Astrocyte of the hippocampus (primary cell): ENCODE measurements at places on chromosomes 4 and X.

- DNase-seq: no peak
Measured at GRCh38 chrX:103092942-103093341, at the start of gene NXF3. Gene NXF3, minus strand, starts transcription at chrX:103093143. Its CDS starts 120 bp downstream, at chrX:103093023.

- no peak for DNase-seq
Measured at GRCh38 chrX:110282922-110283321, 35.0 kb downstream of the AMMECR1 start.

DNA sequence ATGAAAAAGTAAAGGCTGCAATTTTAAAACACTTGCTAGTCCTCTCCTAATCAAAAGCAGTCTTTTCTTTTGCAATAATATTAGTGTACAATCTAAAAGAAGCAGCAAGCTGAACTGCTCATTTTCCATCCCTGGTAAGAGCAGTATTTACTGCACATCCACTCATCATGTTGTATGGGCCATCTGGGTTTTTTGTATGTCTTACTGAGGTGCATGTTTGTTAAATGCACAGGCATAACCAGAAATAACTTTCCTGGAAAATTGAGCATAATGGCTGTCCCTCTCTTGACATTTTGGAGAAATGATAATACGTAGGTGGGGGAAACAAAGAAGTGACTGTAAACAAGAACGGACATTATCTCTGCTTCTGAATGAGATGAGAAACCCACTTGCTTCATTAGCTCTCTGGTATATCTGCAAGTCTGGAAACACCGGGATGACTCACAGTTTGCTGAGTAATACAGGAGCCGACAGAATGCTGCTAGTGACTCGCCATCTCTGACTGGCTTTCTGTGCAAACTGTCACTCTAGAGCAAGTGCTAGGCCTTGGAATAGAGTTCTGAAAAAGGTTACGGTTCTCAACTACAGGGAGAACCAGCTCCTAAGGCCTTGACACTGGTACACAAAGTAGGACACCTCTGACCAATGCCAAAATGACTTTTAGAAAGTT lies 85.7 kb upstream of the MTM1 start:
- DNase-seq: peak; percentile 74

DNA sequence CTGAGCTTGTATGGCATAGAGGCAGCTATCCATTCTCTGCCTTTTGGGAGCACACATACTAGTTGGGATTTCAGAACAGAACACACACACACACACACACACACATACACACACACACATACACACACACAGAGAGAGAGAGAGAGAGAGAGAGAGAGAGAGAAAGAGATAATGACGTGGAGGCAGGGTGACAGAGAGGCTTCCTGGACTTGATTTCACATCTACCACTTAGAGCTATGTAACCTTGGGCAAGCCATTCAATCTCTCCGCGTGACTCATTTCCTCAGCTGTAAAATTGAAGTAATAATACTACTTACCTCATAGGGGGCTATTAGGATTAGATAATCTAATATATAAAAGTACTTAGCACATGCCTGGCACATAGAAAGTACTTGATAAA lies 12.3 kb upstream of the GRIA3 start:
- no peak for DNase-seq

DNA sequence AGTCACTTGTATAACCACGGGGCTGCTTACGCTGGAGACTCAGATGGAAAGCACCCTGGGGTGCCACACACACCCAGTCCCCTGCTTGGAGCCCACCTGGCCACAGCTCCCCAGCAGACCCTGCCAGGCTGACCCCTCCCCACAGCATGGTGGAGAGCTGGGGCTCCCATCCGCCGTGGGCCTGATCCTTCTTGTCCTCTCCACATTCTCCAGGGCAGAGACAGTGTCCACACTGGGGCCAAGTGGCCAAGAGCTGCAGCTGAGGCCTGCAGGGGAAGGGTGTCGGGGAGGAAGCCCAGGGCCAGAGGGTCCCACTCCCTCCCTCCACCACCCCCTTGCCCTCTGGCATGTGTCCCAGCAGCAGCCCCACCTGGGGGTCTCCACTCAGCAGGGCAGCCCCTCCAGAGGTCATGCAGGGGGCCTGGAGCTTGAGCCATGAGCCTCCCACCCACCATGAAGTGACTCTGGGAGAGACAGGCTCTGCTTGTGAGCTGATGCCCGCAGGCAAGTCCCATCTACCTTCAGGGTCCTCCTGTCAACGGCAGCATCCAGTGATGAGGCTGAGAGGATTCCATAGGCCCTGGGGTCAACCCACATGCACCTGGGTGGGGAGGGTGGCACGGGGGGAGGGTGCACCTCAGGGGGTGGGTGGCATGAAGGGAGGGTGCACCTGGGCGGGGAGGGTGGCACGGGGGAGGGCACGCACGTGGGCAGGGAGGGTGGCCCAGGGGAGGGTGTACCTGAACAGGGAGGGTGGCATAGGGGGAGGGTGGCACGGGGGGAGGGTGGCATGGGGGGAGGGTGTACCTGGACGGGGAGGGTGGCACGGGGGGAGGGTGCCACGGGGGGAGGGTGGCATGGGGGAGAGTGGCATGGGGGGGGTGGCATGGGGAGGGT lies 56.4 kb downstream of the FAM53A start:
- DNase-seq: no peak

GRCh38 chrX:103918050-103918449 lies 44.4 kb upstream of the TMSB15B start:
- peak; percentile 79 for DNase-seq

DNA sequence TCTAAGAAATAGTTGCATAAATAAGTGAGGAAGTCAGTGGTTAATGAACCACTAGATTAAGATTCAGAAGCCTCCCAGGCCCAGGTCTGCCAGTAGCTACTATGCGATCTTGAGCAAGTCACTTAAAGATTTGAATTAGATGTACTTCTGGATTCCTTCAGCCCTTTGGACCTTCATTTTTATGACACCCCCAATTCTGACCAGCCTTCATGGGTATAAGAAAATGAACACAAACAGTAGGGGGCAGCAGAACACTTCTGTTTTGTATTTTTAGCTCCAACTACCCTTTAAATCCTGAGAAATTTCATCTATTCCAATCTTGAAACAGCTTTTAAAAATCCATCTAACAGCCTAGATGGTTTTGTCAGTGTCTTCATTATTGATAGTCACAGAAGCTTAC lies 19.0 kb downstream of the TMEM47 start:
- DNase-seq: peak; percentile 59

- peak; percentile 45 for DNase-seq
Measured at GRCh38 chr4:159779716-159780115, 676.8 kb downstream of the RAPGEF2 start.

DNA sequence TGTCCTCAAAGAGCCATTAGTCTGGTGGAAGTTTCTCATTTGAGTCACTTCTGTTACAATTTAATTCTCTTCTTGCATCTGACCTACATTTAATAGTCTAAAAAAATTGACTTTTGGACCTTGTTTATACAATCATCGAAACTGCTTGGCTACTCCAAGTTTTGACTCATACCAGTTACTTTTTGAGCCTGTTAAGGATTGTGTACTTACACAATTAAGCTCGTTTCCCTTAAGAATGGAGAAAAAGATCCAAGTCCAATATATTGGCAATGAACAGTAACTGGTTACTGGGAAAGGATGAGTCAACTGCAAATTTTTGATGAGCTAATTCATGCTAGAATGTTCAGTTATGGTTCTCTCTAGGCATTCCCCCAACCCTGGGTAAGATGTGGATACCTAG lies 58.2 kb downstream of the DCX start:
- peak; percentile 11 for DNase-seq

DNA sequence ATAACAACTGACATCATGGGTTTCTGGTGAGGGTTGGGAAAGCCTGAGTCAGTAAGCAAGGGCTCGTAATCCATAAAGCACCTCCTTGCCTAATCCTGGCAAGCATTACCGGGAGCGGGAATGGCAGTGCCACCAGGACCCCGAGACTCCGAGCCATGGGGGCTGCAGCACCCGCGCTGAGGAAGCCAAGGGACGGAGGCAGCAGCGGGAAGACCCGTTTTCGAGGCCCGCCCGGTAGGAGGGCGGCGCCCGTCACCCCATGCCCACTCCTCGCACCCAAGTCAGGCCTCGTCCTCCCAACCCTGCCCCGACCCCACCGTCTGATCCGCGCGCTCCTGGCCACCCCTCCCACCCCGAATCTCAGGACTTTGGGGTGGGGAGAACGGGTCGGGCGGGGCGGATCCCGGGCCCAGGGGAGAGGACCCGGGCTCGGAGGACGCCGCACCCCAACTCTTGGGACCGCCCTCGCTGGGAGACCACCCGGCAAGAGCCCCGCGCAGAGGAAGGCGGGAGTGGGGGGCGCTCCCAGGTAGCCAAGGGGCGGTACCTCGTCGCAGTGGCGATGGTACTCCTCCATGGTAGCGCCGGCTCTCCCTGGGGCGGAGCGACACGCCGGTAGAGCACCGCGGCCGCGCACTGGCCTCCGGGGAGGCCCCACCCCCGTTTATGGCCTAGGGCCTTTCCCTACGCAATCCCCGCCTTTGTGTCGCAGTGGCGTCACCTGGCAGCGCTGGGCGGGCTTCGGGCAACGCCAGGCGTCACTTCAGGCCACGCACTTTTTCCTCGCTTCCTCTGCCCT lies at the start of gene DYNLT3:
Gene DYNLT3, minus strand, starts transcription at position 638 of the 799 bp plus-strand sequence. Its CDS starts 61 bp downstream, at position 577.
- peak; percentile 84 for DNase-seq

GRCh38 chr4:113483131-113483530 lies 278.4 kb downstream of the CAMK2D start:
- no peak for DNase-seq

DNA sequence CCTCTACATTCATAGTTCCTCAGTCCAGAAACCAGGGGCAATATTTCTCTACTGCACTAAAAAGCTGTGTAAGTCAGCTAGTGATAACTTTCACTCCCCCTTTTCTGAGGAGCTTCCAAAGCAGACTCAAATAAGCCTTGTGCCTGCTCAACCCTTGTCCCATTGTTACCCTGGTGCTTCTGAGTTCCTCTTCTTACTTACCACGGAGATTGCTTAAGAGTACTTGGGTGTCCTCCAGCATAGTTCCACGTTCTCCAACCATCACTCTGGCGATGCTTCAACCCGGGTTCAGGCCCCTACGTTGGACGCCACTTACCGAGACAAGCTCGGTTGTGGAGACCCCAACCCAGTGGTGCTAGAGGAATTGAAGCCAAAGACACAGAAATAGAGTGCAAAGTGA lies 71.6 kb downstream of the ADAM29 start:
- DNase-seq: no peak

- no peak for DNase-seq
Measured at GRCh38 chr4:127441571-127441970, 191.2 kb upstream of the INTU start.

GRCh38 chr4:113050371-113050755 lies 910 bp downstream of the ANK2 start:
- DNase-seq: no peak

GRCh38 chr4:155964016-155964891 lies 10.6 kb upstream of the CTSO start:
- peak; percentile 21 for DNase-seq

- DNase-seq: no peak
Measured at GRCh38 chr4:117907646-117908045, 126.6 kb upstream of the NDST3 start.

DNA sequence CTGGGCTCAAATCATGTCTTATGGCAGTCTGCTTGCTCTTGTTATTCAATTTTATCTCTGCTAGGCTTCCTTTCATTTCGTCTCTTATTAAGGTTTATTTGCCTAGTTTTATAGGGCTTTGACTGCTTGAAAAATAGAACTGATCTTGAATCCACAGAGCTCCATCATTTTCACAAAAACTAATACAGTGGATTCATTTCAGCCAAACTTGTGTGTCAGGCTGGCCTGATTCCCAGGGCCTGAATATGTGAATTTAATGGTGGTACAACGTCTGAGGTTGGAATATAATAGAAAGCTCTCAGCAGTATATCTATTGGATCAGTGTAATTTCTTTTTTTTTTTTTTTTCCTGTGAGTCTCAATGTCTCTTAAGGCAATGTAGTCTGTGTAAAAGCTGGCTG lies 123.3 kb downstream of the POU4F2 start:
- no peak for DNase-seq

DNA sequence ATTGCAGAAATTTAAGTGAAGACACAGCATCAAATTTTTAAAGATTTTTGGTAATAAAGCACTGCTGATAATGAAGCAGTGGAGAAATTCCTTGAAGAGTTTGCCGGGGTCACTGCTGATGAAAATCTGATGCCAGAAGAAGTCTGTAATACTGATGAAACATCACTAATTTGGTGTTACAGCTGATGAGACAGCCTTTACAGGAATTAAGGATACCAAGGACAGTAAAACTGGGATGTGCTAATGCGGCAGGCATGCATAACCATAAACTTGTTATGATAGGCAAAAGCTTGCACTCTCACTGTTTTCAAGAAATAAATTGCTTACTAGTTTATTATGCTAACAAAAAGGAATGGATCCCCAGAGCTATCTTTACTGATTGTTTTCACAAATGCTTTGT lies 52.9 kb upstream of the VEGFC start:
- DNase-seq: no peak

DNA sequence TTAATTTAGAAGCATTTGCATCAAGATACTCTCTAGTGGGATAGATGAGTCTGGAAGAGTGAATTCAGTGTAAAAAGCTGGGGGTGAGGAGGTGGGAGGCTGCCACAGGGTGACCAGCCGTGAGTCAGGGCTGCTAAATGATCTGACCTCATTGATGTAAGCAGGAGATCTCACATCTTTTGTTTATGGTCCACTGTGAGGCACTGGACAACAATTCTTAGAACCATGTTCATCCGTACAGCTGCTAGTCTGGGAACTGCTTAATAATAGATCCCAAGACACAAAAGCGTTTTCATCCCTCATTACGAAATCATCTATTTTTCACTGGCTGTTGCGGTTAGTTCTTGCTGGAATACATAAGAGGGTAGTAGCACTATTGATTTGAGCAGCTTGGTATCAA lies 14.1 kb downstream of the KLF3 start:
- peak; percentile 88 for DNase-seq

- no peak for DNase-seq
Measured at GRCh38 chr4:109026588-109026987, 263.7 kb upstream of the ETNPPL start.

DNA sequence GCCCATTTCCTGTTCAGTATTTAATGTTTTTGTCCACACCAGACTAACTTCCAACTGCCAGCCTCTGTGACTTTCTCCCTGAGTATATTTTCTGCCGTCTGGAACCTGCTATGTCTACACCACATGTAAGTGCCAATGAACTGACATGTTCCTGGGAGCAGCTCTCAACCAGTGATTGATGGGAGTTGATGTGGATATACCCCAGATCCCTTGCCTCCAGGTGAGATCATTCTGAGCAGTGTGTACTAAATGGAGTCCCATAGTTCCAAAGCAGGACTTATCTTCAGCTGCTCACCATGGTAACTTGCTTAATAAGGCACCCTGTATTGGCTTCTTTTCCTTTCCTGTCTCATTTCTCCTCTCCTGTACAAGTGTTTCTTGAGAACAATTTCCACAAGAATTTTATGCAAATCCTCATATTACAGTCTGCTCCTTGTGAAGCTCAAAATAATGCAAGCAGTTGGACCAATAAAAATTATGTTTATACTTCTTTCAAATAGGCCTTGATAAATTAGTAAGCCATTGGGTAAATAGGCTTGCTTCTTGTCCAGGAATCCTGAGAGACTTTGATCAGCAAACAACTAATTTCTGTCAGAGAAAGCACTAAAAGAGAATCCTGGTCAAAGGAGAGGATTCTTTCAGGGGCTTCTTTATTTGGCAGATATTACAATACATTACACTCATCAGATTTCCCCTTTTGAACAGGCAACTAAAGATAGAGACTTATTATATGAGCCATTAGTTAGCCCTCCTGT lies 911.7 kb upstream of the NDST4 start:
- no peak for DNase-seq

GRCh38 chrX:151081016-151081415 lies 95.4 kb upstream of the GPR50 start:
- DNase-seq: no peak

- DNase-seq: peak; percentile 20
Measured at GRCh38 chr4:108443585-108443984, 176.8 kb upstream of the RPL34 start.
